ENCODE measurements at places on chromosomes 2 and 18.

GRCh38 chr2:239694487-239694886 is 293.7 kb upstream of the HDAC4 start:
- DNase-seq: no peak

DNA sequence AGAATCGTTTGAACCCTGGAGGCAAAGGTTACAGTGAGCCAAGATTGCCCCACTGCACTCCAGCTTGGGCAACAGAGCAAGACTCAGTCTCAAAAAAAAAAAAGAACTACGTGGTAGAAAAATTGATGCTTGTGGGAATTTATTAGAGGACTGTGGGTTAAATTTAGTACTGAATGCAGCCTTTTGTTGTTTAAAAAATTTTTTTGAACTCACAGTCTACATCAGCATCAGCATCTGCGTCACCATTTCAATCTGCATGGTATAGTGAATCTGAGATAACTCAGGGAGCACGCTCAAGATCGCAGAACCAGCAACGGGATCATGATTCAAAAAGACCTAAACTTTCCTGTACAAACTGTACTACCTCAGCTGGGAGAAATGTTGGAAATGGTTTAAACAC is 30.5 kb downstream of the MARCHF7 start:
- no peak for DNase-seq

GRCh38 chr18:70044632-70045031 is 97.0 kb upstream of the CD226 start:
- DNase-seq: no peak

GRCh38 chr2:191895743-191896142 is 48.9 kb upstream of the CAVIN2 start:
- no peak for DNase-seq

DNA sequence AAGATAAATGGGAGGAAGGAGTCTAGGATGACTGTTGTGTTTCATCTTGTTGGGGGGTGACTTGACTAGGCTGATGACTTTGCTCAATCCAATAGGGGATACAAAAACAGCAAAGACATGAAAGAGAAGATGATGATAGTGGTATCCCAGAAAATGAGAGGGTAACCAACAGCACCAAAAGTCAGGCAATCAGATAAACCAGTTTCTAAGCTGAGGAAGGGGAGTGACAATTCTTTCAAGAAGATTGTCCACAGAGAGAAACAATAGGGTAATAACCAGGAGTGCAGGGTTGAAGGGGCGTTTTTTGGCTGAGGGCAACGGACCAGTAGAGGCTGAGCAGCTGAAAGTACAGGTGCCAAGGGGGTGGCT is 7.7 kb upstream of the KCMF1 start:
- no peak for DNase-seq

GRCh38 chr2:198973181-198973580 is 484.6 kb downstream of the SATB2 start:
- DNase-seq: no peak

DNA sequence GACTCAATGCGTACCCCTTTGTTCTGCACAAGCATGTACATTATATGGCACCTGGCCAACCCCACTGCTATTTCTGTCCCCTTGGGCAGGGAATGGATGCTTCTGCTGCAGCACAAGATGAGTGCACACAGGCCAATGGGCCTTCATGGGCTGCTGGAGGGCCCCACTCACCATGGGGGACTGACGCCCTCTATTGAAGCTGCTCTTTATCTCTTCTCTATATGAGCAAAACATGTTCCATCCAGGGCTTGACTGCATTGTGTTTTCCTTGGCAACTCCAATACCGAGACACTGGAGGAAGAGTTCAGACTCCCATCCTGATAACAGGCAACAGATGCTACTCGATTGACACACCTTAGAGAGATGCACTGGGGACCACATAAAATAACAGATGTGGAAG is 251.6 kb upstream of the NCKAP5 start:
- DNase-seq: no peak

- peak; percentile 71 for DNase-seq
These were observed 87.1 kb upstream of the MCFD2 start for GRCh38 chr2:47002480-47003381.

GRCh38 chr18:31931163-31931885 is 11.6 kb downstream of the TRAPPC8 start:
- no peak for DNase-seq

- DNase-seq: no peak
These were observed 122.5 kb downstream of the PRPF40A start for GRCh38 chr2:152594792-152595191.

- no peak for DNase-seq
These were observed 13.9 kb downstream of the PCARE start for GRCh38 chr2:29060441-29060840.

- DNase-seq: no peak
These were observed 32.9 kb downstream of the ITGB6 start for GRCh38 chr2:160167089-160167740.

- peak; percentile 42 for DNase-seq
These were observed 825 bp downstream of the ITGA6 start for GRCh38 chr2:172427990-172428831.

DNA sequence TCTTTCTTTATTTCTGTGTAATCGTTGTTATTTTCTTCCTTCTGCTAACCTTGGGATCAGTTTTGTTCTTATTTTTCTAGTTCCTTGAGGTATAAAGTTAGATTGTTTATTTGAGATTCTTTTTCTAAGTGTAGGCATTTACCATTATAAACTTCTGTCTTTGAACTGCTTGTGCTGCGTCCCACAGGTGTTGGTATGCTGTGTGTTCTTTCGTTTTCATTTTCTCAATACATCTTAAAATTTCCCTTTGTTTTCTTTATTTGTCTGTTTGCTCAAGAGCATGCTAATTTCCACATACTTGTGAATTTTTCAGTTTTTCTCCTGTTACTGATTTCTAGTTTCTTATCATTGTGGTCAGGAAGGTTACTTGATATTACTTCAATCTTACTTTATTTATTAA is 873.8 kb upstream of the GCFC2 start:
- DNase-seq: no peak

DNA sequence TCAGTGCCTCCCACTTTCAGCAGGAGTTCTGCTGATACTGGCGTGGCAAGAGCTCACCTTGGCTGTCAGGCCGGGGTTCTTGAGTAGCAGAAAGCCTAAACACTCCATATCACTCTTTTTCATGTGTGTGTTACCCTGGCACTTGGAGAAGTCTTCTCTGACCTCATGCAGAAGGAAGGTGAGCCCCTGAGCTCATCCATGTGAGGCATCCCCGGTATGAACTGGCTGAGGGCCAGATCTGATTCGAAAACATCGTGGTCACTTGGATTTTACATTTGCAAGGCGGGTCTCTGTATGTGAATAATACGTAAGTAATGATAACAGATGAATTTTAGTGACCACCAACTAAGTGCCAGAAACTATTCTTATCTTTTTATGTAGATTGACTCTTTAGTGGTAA is 93.6 kb downstream of the RAPGEF4 start:
- no peak for DNase-seq

GRCh38 chr18:77407733-77408132 is 158.1 kb downstream of the GALR1 start:
- no peak for DNase-seq

- no peak for DNase-seq
These were observed 320.5 kb downstream of the DPP10 start for GRCh38 chr2:114762986-114763385.

DNA sequence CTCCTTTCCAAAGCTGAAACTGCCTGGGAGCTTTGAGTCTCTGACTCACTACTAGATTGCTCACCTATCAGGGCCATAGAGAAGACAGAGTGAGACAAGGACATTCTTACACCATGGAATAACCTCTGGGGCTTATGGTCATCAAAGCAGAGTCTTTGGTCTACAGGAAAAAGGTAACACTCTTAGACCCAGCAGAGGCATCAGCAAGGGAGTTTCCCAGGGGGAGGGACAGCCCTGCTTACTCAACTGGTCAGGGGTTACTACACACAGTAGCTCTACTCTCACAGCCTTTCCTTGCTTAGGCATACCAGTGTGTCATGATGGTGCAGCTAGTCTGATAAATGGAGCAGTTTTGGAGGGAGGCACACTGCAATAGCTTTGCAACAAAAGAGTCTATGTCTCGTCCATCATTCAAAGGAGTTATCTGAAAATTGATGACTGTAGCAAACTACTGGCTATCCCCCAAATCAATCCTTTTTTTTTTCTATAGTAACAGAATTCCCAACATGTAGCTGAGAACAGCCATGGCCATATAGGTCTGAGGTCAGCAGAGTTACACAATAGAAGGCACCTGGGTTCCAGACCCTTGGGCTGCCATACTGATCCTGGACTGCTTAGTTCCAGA is 22.4 kb upstream of the CD28 start:
- no peak for DNase-seq

DNA sequence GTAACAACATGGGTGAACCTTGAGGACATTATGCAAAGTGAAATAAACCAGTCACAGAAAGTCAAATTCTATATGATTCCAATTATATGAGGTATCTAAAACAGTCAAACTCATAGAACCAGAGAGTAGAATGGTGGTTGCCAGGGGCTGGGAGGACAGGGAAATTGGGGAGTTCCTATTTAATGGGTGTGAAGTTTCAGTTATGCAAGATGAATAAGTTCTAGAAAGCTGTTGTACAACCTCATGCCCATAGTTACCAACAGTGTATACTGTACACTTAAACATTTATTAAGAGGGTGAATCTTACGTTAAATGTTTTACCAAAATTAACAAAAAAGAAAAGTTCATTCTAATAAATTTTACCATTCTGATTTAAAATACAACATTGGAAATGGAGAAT is 92.7 kb upstream of the WDSUB1 start:
- DNase-seq: no peak

DNA sequence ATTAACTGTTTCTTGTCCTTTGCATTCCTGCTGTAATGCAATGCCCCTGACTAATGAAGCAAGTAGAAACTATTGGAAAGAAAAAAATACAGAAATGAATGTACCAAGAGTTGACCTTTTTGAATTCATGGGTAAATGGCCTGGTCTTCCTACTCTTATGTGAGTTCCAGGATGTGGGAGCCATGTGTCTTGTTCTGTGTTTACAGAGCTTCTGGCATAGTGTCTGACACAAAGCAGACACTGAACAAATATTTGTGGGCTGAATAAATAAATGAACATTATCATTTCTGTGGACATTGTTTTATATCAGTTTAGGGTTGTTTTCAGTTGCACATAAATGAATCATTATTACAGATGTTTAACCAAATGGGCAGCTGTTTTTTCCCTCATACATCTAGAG is 155.5 kb downstream of the CD8B2 start:
- no peak for DNase-seq

- DNase-seq: no peak
These were observed 6.2 kb downstream of the ODC1 start for GRCh38 chr2:10441948-10442347.

- no peak for DNase-seq
These were observed 65.3 kb upstream of the GLI2 start for GRCh38 chr2:120670371-120670770.

- DNase-seq: no peak
These were observed 68.9 kb downstream of the DOCK10 start for GRCh38 chr2:224973112-224974016.

GRCh38 chr18:76384114-76384790 is 110.8 kb downstream of the ZNF516 start:
- DNase-seq: no peak

DNA sequence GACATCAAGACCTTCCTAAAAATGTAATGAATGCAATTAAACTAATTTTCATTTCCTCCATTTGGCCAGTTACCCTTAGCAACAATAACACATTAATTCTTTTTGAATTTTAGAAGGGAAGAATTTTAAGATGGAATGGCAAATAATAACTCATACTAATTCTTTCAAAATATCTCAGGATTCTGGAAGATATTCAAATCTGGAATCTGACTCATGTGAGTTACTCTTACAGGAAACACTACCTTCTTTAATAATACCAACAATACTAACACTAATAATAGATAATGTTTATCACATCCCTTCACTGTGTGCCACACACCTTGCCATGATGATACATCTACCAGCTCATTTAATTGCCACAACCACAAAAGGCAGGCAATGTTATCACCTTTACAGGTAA is 46.4 kb downstream of the ZNF521 start:
- no peak for DNase-seq

All from neuronal stem cell (in vitro differentiated cells).